GM12891 (cell line): ENCODE measurements at places on chromosomes 16 and 17.
A peak's percentile ranks its signal among the peaks of the same experiment; 100 is the strongest.

- no peak for DNase-seq
Observed at GRCh38 chr17:74172700-74173099, 30.8 kb upstream of the RPL38 start.

DNA sequence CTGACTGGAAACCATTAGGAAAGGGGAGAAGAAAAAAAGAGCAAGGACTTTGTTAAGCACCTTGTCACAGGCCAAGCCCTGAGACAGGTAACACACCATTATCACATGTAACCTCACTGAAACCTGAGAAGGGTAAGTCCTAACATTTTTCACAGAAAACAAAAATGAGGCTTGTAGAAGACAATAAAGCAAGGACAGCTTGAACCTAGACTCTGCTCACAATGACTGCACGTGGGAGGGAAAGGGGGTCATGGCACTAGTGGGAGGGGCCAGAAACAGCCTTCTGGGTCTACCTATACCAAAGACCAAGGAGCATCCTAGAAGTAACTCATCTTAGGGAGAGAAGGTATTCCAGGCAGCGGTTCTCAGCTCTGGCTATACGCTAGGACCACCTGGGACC lies 7.5 kb downstream of the TK2 start:
- DNase-seq = no peak

DNA sequence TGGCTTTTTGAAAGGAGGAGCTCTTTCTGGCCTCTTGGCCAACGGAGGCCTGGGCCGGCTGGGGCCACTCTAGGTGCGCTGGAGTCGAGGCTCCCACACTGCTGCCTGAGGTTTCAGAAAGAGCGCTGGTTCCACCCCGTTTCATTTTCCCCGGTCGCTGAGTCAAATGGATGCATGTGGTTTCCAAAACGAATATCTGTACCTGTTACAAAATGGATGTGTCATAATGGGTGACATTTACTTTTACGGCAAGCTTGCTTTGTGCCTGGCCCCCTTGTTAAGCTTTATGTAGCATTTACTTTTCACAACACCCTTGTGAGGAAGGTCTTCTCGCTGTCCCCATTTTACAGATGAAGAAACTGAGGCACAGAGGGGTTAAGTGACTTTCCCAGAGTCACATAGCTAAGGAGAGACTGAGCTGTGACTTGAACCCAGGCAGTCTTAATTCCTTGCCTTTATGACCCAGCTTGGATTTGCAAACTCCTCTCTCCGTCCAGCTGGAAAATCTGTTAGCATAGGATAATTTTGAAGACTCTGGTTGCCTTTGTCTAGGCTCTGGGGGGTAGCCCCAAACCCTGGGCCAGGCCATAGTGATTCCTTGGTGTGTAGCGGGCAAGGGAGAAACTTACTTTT lies 10.6 kb downstream of the KSR1 start:
- peak; percentile 55 for DNase-seq

- DNase-seq = no peak
Observed at GRCh38 chr17:47287639-47288038, 34.0 kb downstream of the ITGB3 start.

DNA sequence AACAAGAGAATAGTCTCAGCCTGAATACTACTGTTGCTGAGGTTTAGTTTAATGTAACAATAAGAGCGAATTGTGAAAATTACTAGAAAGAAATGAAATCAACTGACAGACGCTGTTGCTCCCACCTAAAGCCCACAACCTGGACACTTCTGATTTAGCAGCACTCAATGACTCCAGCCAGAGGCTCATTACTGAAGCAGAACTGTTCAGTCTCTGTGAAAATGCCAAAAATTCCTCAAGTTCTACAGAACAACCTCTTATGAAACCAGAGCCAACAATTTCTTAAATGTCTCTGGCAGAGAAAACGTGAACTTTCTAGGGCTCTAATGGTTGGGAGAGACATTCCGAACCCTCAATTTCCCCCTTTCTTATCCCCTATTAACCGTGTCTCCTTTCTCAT lies 9.9 kb downstream of the PSME3IP1 start:
- DNase-seq = no peak

GRCh38 chr17:28097254-28097653 lies 54.8 kb downstream of the NLK start:
- no peak for DNase-seq

DNA sequence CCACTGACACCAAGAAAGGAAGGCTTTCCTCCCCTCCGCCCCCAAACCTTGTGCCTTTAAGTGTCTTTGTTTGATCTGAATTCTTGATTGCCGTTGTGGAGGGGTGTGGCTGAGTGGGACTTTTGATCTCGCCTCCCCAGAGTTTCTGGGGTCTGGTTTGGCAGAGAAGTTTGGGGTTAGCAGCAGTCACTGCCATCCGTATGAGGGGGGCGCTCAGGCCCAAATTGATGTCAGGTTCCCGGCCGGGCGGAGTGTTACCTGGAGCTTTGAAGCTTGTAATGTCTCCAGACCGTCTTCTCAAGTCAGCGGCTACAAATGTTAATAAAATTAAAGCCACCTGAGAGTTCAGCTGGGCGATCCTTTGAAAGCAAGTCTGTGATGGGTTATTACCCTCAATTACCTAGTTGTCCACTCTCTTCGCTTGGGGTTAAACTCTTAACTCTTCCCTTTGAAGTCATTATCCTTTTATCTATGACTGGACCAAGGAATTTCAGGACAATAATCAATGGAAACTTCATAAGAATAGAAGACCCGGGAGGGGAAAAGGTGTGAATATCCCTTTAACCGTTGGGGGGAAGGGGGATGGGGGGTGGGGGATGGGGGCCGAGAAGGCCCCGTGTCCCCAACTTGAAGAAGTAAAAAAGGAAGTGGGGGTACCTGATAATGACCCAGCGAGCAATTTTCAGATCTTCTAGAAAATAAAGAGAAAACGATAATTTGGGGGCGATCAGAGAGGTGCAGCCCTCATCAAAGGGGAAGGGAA lies 31.8 kb upstream of the AXIN2 start:
- no peak for DNase-seq

- no peak for DNase-seq
Observed at GRCh38 chr17:21523497-21524210, 147.5 kb downstream of the KCNJ12 start.
